ENCODE measurements at places on chromosomes 2 and 18.

GRCh38 chr18:24757134-24757533 is 296.7 kb downstream of the HRH4 start:
- no peak for DNase-seq

DNA sequence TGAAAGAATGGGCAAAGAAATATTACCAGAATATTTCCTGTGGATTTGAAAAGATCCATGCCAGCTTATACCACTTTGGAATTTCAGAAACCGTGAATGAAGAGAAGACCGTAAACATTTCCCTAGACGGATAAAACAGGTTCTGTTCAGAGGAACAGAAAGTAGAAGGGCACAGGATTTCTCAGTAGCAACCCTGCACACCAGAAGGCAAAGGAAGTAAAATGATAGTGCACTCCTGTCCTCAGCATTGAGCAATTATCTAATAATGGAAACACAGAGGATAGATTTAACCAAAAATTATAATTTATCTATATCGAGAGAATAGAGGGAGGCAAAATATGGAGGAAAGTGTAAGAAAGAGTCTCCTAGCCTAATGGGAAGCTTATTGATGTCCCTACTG is 87.0 kb upstream of the ITGA6 start:
- DNase-seq = no peak

DNA sequence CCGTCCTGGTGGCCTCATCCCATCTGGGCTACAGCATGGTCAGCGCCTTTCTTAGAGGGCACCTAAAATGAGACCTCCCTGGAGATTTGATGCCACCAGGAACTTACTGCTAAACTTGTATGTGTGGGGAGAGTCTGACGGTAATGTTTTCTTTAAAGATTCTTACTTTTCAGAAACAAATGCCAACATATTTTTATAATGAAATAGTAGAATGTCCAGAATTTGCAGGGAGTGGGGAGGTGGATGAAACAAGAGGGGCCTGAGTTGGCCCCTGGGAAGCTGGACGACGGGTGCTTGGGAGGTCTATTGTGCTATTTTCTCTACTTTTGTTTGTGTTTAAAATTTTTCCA is 118.8 kb upstream of the CTDP1 start:
- DNase-seq = no peak

DNA sequence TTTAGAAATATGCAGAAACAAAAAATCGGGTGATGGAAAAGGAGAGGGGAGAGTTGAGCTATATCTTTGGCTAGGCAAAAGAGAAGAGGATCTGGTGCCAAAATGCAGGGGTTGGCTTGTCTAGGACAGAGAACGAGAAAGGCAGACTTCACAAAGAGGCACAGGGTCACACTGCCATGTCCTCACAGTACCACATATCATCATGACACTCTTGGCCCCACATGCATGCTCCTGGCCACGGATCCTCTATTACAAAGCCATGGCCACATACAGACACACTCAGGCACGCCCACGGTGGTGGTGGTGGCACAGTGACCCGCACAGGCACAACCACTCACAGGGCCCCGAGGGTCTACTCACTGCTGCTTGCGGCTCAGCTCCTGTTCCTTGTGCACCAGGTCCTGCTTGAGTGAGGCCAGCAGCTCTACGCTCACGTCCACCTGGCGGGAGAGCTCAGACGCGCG is 15.9 kb downstream of the FBXO41 start:
- no peak for DNase-seq

DNA sequence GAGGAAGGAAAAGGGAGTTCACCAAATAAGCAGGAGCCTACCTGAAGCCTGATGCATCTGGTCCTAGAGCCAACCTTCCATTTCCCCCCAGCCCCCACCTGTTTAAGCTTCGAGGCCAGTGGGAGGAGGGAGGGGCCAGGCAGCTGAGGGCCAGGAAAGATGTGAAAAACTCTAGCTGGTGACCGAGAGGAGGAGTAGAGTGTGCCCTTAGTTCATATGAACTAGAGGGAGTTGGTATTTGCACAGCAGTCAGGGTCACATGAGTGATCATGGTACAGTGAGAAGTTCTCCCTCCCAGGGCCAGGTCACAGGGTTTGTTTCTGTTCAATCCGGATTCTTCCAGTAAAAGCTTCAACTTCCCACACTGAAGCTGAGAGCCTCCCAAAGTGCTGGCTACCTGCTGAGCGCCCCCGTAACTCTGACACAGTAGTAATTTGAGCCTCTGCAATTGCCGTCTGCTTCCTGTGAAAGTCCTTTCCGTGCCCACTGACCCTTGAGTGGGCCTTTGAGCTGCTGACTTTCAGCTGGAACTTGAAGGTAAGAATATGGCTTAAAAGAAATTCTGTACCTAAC is at the start of gene SULT1C2:
Gene SULT1C2 (plus strand): TSS at position 362 of the 573 bp plus-strand sequence. CDS start 4,773 bp downstream, outside the sequence.
- DNase-seq = no peak

GRCh38 chr2:42752816-42753813 is 10.8 kb downstream of the OXER1 start:
- DNase-seq = no peak

- no peak for DNase-seq
Measured at GRCh38 chr2:235293061-235293460, 200.8 kb upstream of the AGAP1 start.

DNA sequence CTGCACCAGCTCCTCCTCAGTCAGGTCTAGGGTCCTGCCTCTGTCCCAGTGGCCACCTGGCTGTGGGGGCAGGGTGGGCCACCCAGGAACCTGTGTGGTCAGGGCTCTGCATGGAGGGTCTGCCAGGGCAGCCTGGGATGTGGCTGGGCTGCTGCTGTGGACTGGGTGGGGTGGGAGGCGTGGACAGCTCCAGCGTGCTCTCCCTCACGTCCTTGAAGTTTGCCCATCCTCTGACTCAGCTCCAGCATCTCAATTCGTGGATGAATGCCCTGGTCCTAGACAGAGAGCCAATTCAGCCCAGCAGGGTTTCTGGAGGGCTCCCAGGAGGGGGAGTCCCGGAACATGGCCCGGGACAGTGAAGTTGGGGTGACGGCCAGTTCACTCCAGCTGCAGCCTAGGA is 64.3 kb upstream of the EPAS1 start:
- no peak for DNase-seq

- DNase-seq = no peak
Measured at GRCh38 chr2:21658269-21658668, 534.5 kb downstream of the TDRD15 start.

DNA sequence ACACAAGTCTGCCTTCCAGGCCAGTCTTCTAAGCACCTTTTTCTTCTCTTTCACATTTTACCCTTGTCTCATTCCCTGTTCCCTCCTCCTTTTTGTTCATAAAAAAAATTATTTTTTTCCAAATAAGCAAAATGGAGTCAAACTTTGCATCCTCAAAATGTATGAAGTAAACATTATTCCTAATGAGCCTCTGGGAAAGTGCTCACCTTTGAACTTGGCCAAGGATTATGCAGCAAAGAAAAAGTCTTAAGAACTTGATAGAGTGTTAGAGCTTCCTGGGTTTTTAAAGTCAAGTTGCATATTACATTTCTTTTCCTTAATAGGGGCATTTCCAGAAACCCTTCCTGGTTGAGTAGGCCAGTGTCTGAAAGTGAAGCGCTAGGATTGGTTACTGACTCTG is 31.6 kb downstream of the EPAS1 start:
- no peak for DNase-seq

- no peak for DNase-seq
Measured at GRCh38 chr2:75587954-75588587, 27.3 kb upstream of the EVA1A start.

DNA sequence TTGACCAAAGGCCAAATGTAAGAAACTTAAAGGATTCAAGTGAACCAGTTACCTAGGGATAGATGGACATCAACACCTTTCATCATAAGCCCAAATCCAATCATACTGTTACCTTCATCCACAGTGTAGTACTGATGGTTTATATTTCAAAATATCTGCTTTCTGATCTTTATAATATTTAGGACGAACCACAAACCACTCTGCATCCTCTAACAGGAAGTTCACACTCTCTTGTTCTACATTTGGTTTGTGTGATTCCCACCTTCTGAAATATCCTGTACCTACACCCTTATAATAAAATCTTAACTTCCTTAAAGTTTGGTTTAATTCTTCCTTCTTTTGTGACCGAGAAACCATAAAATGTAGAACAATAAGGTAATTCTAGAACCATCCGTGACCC is 535.7 kb upstream of the CHAC2 start:
- DNase-seq = no peak

- no peak for DNase-seq
Measured at GRCh38 chr2:176536439-176537133, 267.3 kb downstream of the MTX2 start.

- DNase-seq = no peak
Measured at GRCh38 chr18:48295586-48296311, 113.4 kb downstream of the ZBTB7C start.

GRCh38 chr2:100821255-100821910 is 1.4 kb downstream of the NPAS2 start:
- no peak for DNase-seq

GRCh38 chr2:200705305-200706041 is 106.2 kb upstream of the BZW1 start:
- DNase-seq = no peak

DNA sequence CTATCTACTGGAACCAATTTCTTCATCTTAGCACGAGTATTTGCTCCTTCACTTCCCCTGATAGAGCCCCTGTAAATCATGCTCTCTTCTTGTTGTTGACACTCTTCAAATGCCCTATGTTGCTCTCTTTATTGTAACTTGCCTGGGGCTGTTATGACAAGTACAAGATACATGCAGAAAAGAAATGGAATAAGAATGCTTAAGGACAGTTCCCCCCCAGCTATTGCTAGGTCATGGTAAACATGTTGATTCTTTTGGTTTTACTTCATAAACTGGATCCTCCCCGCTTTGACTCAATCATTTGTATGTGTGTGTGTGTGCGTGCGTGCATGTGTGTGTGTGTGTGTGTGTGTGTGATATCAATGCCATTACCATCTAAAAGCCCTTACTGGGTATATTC is 368.5 kb upstream of the CNTNAP5 start:
- DNase-seq = no peak

DNA sequence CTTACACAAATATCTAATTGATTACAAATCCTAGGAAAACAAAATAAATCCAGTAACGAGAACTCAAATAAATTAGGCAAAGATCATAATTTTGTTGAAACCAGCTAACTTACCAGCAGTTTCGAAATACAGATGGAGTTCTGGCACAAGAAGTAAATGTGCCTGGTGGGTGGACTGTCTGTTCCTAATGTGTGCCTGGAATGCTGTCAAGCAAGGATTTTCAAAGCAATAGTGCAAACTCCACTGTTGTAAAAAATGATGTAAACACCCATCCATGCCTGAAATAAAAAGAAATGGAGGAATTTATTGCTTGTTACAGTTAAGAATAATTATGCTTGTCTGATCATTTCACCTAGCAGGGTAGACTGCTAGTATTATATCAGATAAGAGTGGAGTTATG is 423.9 kb upstream of the MAP2 start:
- no peak for DNase-seq

DNA sequence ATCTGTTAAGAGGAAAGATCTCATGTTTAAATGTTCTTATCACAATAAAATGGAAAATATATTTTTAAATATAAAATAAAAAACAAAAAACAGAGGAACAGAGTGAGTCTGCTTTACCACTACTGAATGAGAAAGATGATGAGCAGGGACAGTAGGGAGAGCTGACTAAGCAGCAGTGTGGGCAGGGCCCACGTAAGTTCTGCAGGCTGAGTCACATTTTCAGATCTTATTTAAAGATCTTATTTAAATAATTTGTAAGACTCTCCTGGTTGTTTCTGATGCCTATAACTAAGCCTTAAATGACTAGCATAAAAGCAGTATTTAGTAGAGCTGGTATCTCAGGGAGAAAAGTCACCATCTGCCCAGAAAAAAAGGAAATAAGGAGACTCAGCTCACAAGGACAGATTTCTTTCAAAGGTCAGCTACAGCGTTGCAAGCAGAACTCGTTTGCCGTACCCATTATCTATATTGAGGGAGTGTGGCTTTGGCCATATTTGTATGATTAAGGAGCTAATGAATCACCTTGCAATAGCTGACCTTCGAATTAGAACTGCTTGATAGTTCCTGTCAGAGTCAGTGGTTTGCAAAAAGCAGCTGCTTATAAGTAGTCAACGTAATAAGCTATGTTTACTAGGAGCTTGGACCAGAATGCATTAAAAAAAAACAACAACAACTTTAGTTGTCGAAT is 322.1 kb upstream of the CHAC2 start:
- no peak for DNase-seq

DNA sequence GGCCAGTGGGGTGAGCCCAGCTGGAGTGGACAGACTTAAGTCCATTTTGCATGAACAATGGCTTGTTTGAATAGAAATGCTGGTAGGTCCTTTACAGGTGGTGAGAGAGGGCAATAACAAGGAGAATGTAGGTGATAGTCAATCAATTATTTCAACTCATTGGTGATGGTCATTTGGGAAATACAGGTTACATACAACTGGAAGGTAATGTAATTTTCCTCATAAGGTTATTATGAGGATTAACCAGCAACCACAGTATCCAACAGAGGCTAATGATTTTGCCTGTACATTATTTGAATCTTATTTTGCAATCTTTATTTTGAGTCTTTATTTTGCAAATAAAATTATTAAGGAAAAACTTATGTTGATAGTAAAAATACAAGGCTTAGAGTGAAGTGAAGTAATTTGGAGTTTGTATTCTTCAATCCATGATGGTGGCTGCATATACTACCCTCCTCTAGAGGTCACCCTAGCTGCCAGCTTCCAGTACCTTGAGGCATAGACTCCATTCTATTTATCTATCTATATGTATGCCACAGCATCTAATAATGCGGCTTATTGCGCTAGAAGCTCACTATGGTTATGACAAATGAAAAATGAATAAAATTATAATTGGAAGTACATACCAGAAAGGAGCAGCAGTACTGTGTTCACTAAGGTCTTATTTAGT is 20.5 kb upstream of the HNMT start:
- DNase-seq = no peak

GRCh38 chr18:8928847-8929780 is 173.4 kb upstream of the NDUFV2 start:
- DNase-seq = no peak

DNA sequence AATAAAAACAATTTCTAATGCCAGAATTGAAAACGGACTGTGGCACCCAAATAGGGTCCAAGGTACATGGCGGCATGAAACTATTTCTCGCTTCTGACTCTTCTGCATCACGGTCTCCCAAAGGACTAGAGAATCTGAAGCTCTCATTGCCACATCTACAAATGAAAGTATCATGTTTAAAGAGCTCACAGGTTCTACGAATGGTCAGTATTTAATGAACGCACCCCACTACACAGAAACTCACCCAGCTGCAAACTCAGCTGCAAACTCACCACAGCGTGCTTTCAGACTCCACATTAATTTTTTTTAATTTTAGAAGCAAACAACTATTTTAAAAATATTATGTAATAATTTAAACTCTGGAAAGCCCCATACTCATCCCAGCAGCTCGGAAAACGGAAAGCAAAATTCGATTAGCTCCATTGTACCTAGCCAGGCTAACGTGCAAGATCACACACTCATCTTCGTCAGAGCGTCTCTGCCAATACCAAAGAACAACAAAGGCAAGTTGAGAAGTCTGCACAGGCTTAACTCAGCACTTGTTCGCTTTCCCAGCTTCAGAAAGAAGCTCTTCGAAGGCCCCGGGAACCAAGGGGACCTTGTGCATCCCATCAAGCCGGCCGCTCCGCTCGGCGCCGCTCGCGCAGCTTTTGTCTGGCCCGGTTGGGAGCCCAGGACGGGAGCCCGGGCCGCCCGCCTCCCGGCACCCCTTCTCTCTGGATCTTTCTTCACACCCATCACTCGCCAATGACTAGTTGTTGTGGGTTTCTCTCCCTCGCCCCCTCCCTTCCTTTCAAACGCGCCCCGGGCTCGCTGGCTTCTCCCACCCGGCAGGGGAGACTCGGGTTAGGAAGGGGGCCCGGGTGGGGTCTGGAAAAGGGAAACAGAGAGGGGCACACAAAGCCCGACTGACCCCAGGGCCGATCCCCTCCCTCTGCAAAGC is 785 bp downstream of the CLASP1 start:
- DNase-seq = peak; percentile 57

Measured in activated naive CD8-positive, alpha-beta T cell treated with anti-CD3 and anti-CD28 coated beads, Interleukin-2, amount 50 U/mL, for 24 hours (primary cell).